IPS DF 19.7 (cell line): ENCODE measurements at places on chromosomes 13 and 19.

DNA sequence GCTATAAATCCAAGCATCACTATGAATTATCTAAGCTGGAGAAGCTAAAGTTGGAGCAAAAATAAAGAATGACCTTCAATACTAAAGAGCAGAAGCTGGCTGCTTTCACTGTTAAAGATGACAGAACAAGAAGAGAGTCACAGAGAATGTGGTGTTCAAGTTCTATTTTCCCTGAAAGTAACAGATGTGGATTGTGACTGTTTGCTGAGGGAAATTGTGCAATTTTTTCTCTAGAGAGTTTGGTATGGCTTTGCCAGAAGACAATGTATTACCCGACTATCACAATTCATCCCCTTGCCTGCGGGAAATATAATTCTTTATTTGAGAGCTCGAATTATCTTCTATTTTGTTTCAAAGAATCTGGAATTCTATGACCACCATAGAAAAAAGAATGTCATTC lies 83.1 kb downstream of the TNFSF13B start:
- no peak for DNase-seq

DNA sequence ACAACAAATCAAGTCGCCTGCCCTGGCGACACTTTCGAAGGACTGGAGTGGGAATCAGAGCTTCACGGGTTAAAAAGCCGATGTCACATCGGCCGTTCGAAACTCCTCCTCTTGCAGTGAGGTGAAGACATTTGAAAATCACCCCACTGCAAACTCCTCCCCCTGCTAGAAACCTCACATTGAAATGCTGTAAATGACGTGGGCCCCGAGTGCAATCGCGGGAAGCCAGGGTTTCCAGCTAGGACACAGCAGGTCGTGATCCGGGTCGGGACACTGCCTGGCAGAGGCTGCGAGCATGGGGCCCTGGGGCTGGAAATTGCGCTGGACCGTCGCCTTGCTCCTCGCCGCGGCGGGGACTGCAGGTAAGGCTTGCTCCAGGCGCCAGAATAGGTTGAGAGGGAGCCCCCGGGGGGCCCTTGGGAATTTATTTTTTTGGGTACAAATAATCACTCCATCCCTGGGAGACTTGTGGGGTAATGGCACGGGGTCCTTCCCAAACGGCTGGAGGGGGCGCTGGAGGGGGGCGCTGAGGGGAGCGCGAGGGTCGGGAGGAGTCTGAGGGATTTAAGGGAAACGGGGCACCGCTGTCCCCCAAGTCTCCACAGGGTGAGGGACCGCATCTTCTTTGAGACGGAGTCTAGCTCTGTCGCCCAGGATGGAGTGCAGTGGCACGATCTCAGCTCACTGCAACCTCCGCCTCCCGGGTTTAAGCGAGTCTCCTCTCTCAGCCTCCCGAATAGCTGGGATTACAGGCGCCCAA lies at the start of gene LDLR:
LDLR (plus strand) TSS at position 210 of the 760 bp plus-strand sequence; CDS start at position 296, 86 bp downstream.
- peak; percentile 92 for DNase-seq

GRCh38 chr19:10315335-10316214 lies at the start of gene FDX2:
Gene FDX2, minus strand, starts transcription at chr19:10316015. Its CDS starts 19 bp downstream, at chr19:10315996.
- DNase-seq = no peak

- DNase-seq = no peak
These were observed 285.4 kb upstream of the GPC6 start for GRCh38 chr13:92941167-92941566.

- no peak for DNase-seq
These were observed 5.7 kb upstream of the CD70 start for GRCh38 chr19:6596621-6597020.

DNA sequence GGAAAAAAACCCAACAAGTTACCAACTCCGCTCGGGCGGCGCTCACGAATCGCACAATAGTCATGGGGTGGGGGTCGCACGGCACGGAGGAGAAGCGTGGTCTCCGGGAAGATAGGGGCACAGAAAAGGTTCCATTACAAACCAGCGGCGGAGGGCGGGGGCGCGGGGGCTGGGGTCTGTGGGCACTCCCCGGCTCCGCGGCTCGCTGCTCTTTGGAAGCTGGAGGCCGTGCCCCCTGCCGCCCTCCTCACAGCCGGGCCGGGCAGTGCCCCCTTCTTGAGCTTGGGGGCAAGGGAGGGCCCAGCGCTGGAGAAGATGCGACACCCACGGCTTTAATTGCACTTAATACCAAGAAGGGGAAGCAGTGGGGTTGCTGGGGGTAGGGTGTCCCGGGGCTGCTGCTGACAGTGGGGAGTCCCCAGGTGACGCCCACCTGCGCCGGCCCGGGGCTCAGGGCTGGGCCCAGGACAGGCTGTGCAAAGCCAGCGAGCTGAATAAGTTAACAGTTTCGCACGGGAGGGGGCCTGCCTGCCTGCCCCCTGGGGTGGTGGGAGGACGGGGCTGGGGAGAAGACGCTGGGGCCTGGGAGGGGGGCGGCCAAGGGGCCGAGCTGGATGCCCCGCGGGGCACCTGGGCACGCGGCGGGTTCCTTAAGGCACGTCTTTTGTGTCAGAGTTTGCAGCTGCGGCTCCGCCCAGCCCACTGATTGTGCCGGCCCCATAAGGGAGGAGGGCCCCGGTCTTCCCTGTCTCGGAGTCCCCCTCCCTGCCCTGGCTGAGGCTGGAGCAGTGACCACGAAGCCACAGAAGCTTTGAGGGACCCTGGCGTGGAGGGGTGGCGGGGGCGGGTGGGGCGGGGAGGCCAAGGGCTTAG lies 9.8 kb downstream of the DCAF15 start:
- no peak for DNase-seq

- DNase-seq = no peak
These were observed 419.8 kb downstream of the SLITRK6 start for GRCh38 chr13:85379433-85379832.

- no peak for DNase-seq
These were observed 20.4 kb upstream of the TNFSF13B start for GRCh38 chr13:108249150-108249549.

DNA sequence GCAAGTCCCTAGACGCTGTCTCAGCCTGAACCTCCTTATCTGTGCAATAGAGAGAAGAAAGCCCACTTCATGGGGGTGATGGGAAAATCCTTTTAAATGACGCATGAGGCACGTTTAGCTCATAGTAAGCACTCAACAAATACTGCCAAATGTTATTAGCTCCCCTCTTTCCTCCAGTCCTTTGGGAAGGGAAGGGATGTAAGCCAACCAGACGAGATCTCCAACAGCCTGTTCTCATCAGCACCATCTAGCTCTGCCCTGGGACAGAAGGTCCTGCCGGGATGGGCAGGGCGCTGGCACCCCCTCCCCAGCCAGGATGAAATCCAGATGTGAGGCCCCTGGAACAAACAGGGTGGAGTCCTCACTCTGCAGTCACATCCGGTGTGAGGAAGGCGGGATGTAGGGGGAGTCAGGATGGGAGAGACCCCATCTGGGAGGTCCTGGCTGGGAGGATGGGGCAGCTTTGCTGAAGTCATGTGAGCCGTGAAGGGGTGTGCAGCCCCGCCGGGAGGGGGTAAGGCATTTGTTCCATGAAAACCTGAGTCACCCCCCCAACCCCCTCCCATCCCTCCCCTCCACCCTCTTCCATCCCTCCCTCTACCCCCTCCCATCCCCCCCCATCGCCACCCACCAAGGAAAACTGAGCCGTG lies 4.6 kb downstream of the S1PR2 start:
- DNase-seq = no peak

- no peak for DNase-seq
These were observed 8.2 kb downstream of the PHF11 start for GRCh38 chr13:49503951-49504350.

GRCh38 chr13:101059793-101060192 lies 356.5 kb downstream of the NALCN start:
- DNase-seq = no peak

DNA sequence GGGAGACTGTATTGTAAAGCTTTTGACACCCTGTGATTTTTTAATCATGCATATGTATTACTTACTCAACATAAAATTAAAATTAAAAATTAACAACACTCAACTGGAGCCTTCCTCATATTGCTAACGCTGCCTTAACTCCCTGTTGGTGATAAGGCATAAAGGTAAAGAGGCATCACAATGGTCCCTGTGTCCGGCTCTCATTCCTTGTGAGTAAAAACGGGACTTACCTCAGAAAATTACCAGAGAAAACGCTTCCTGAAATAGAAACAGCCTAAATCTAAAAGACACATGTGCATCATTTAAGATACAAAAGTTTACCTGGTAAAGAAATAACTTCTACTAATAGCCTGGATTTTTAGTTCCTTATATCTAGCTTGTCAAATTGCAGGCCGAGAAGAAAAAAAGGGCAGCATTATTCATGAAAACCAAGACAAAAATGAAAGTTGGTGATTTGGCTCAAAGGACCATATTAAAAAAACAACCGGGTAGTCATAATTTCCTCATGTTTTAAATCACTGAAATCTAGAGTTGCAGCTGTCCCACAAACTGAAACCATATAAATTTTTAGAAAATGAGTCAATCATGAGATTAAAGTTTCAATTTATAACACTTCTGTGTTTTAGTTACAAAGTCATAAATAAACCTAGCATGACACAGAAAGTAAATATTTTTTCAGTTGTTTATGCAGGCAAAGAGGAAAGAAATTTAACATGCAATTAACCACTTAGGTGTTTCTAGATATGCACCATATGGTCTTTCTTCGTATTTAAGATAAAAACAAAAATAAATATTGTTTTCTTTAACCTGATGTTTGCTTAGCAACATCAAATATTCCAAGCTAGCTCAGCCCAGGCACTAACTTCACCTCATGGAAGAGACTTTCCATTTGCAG lies 94.7 kb downstream of the MIPEP start:
- no peak for DNase-seq

- no peak for DNase-seq
These were observed 17.9 kb downstream of the DOCK9 start for GRCh38 chr13:98959786-98960605.

DNA sequence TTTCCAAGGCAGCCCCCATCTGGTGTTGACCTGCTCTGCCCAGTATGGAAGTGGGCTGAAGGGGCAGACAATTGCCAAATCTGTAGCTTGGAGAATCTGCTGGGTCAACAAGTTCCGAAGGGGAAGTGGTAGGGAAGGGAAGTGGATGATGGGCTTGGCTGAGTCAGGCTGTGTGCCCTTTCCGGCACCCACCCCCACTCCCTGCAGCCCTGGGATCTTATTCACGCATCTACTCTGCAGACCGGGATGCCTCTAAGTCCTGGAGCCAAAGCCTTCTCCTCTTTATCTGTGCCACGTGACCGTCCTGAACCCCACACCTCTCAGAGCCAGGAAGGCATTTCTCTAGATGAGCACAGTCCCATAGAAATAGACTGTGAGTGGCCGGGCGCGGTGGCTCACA lies 7.5 kb upstream of the C5AR2 start:
- no peak for DNase-seq

- DNase-seq = no peak
These were observed 161.4 kb downstream of the TM9SF2 start for GRCh38 chr13:99662678-99663077.

- no peak for DNase-seq
These were observed 55.6 kb downstream of the UNC13A start for GRCh38 chr19:17632577-17632976.

- no peak for DNase-seq
These were observed 192.2 kb downstream of the STK24 start for GRCh38 chr13:98384739-98385138.

DNA sequence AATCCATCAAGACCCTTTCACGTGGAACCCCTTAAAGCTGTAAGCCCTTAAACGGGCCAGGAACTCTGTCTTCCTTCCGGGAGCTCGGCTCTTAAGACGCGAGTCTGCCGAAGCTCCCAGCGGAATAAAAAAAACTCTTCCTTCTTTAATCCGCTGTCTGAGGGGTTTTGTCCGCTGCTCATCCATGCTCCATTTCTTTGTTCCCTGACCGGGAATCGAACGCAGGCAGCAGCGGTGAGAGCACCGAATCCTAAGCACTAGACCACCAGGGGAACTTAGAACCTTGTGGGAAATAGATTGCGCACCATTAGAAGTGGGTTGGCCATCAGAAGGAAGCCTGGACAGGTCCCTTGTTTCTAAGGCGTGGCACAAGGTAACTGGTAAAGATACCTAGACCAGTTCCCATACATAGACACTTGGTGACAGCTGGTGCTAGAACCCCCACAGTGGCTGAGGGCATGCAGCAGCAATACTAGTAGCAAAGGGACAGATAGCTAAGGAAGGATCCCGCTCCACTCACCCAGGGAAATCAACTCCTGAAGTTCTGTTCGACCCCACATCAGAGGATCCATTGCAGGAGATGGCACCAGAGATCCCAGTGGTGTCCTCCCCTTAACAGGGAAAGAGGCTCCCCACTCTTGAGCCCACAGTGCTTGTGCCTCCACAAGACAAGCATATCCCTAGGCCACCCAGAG lies 1.5 kb upstream of the RGCC start:
- no peak for DNase-seq

DNA sequence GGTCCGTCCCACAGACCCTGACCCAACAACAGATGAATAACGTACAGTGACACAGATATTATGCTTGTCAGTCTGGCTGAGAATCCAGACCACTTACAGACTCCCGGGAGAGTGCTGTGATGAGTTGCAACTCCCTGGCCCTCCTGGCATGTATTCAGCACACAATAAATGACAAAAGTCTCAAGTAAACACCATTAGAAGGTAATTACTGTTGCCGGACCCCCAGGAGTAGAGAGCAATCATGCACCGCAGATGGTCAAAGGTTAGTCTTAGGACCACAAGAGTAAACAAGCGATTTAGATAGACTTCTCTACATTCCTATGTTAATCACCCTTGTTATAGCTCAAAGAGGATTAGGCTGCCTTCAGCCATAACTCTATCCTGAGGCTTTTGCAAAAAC lies 726.4 kb upstream of the GPC6 start:
- no peak for DNase-seq

DNA sequence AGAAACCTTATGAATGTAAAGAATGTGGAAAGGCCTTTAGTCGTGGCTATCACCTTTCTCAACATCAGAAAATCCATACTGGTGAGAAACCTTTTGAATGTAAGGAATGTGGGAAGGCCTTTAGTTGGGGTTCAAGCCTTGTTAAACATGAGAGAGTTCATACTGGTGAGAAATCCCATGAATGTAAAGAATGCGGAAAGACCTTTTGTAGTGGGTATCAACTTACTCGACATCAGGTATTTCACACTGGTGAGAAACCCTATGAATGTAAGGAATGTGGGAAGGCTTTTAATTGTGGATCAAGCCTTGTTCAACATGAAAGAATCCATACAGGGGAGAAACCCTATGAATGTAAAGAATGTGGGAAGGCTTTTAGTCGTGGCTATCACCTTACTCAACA lies 20.8 kb downstream of the ZNF283 start:
- no peak for DNase-seq

- no peak for DNase-seq
These were observed 180.5 kb downstream of the ZNF737 start for GRCh38 chr19:20385061-20385460.

DNA sequence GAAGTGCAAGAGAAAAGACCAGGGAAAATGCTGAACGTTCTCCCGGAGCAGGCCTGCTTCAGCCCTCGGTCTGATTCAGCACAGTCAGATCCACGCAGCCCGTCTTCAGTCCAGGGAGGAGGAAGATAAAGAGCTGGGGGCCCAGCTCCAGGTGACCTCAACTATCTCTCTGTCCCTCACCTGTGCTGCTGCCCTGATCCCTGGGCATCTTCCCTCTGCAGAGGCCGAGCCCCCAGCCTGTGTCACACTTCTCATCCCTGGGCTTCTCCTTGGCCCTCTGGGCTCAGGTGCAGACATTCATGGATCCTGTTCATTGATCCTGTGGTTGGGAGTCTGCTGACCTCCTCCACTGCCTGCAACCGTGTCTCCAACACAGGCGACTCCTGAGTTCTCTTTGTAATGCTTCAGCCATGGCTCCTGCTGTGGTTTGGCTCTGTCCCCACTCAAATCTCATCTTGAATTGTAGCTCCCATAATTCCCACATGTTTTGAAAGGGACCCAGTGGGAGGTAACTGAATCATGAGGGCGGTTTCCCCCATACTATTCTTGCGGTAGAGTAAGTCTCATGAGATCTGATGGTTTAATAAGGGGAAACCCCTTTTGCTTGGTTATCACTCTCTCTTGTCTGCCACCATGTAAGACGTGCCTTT lies 27.9 kb downstream of the COL4A2 start:
- DNase-seq = no peak
